ENCODE measurements at places on chromosomes 7 and 10.

GRCh38 chr10:99429517-99430095, 818 bp downstream of the GOT1 start:
- DNase-seq: no peak

DNA sequence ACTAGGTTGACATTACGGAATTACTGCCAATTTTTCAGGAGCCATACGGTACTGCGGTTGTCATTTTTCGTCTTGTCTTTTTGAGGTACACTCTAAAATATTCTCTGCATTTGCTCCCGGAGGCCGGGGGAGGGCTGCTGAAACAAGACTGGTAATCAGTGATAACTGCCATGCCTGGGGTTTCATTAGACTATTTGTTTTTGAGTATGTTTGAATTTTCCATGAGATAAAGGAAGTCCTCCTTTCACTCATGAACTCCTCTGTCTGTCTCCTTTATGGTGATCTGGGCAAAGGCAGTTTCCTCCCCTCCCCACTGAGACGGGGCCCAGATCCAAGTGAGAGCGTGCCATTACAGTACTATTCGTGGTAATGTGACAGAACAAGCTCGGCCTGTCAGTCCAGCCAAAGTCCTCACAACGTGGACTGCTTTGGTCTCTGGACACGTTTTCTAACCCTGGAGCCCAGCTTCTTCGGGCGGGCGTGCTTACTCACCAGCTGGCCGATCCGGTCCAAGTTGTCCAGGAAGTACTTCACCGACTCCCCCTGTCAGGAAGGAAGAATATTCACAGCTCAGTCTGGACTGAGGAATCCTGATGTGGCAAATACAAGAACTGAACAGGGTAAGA, 45.1 kb downstream of the AMZ1 start:
- no peak for DNase-seq

DNA sequence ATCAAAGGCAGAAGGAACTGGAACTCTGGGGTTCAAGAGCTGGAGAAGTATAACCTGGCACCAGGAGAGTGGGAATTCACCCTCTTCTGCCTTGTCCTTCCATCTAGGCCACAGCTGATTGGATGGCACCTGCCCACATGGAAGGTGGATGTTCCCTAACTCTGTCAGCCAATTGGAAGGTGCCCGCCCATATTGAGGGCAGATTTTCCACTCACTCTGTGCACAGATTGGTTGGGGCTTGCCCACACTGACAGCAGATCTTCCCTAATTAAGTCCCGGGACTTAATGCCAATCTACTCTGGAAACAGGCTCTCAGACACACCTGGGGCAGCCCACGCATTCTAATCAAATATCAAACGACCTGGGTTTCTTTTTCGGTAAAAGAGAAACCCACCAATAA, 1142.3 kb upstream of the CELF2 start:
- DNase-seq: no peak

GRCh38 chr7:152574892-152575548, 100.9 kb downstream of the XRCC2 start:
- no peak for DNase-seq

DNA sequence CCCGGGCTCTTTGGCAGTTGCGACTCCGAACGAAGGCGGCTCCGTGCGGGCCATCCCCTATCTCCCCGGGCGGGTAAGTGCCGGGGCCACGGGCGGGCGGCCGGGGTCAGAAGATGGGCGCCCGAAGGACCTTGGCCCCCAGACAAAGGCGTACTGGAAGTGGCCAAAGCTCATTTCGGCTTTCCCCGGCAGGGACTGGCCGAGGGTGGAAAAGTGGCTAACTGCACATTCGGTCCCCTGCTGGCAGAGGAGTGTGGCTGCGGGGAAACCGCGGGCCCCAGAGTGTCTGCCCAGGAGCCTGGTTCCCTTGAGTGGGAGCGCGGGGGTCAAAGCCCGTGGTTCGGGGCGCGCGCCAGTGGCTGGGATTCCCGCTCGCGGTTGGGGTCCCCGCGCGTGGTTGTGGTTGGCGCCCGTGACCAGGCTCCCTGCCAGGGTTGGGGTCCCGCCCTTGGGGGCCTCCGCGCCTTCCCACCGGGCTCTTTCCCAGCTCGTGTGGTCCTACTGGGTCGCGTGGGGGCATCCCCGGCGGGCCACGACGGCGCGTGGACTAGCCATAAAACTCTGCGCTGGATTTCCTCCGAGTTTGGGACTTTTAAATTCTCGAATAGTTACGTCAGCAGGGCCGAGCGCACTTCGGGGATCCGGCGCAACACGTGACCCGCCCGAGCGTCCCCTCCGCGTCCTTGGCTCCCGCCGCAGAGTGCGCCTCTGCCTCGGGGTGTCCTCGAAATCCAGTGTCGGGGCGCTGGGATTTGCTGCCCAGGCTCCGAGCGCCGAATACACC, 124.4 kb downstream of the TACC2 start:
- DNase-seq: no peak

GRCh38 chr10:114289096-114289436, 50.0 kb downstream of the VWA2 start:
- DNase-seq: no peak

DNA sequence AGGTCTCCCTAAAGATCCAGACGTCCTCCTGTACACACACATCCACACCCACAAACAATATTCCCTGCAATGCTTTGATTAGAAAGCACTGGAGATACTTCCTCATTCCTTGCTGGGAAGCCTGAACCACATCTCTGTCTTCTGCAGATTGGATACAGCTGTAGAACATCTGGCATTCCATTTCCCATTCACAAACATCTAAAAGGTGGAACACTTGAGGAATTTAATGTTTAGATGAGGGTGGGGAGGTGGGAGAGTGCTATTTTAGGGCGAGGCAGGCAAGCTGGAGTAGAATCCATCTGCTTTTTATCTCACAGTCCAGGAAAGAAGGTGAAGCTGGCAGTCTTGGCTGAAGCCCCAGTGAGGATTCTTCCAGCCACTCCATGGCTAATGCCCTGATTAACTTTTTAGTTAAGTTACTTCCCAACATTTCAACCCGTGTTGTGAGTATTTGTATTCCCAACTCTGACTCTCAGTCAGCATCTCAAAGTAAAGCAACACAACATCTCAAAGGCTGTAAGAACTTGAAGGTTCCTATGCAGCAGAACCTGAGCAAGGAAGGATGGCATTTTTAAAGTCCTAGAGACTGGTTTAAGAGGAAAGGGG, 46.1 kb downstream of the CYTH3 start:
- no peak for DNase-seq
